Dermis microvascular lymphatic vessel endothelial cell (primary cell): ENCODE measurements at places on chromosomes 2 and 18. TPM values are rescaled to one million over a fixed set of nuclear protein-coding genes. Genes with fewer than 3 reads are reported as not detected.

LRP1B gene
- under 0.01 and 0.13 TPM in 2 replicates for total RNA-seq

CDK5R2 gene
- not detected in 2 replicates for total RNA-seq

NETO1 gene
- total RNA-seq = not detected in 2 replicates

PLGLB1 gene
- 0.39 and 0.63 TPM in 2 replicates for total RNA-seq

KYNU gene
- total RNA-seq = 0.26 TPM in 1 of 2 replicates, not detected in the other

DPP4 gene
- total RNA-seq = 67.4 and 73.6 TPM in 2 replicates

IHH gene
- under 0.01 TPM in 2 replicates for total RNA-seq

SERPINB13 gene
- not detected in 2 replicates for total RNA-seq

ANKRD44 gene
- total RNA-seq = 3.6 and 10.4 TPM in 2 replicates

HOXD9 gene
- total RNA-seq = 16.8 and 18.6 TPM in 2 replicates

LIPG gene
- 1.3 and 4.2 TPM in 2 replicates for total RNA-seq

TUBA4A gene
- total RNA-seq = 12.1 and 14.4 TPM in 2 replicates

LOXL3 gene
- total RNA-seq = 0.77 and 2.0 TPM in 2 replicates

TMEFF2 gene
- not detected in 2 replicates for total RNA-seq

IL36A gene
- not detected in 2 replicates for total RNA-seq

FLACC1 gene
- 0.13 and 0.39 TPM in 2 replicates for total RNA-seq

UGT1A4 gene
- total RNA-seq = not detected in 2 replicates

POTEI gene
- 0.25 and 0.26 TPM in 2 replicates for total RNA-seq

BZW1 gene
- 413 and 560 TPM in 2 replicates for total RNA-seq

MAP3K19 gene
- total RNA-seq = not detected in 2 replicates

KANSL3 gene
- 18.5 and 26.3 TPM in 2 replicates for total RNA-seq
